ENCODE measurements at places on chromosomes 12 and 14. TPM values are rescaled to one million over a fixed set of nuclear protein-coding genes. Genes with fewer than 3 reads are reported as not detected.

Gene SIX6
- polyA plus RNA-seq: not detected

Gene PPP1R1A
- polyA plus RNA-seq: not detected

Gene CNPY2
- 169 TPM for polyA plus RNA-seq

Gene HOXC4
- polyA plus RNA-seq: 0.70 TPM

Gene OR6C2
- not detected for polyA plus RNA-seq

Gene B4GALNT3
- polyA plus RNA-seq: not detected

Gene CYP27B1
- polyA plus RNA-seq: 3.1 TPM

Gene CAPZA3
- polyA plus RNA-seq: not detected

Gene FBLN5
- polyA plus RNA-seq: 0.11 TPM

Gene ANKRD33
- not detected for polyA plus RNA-seq

Gene NPFF
- 1.2 TPM for polyA plus RNA-seq

Gene TBX3
- 0.35 TPM for polyA plus RNA-seq

Gene KRT74
- polyA plus RNA-seq: not detected

All from K562 (cell line).